ENCODE measurements at places on chromosomes 1 and 21.

DNA sequence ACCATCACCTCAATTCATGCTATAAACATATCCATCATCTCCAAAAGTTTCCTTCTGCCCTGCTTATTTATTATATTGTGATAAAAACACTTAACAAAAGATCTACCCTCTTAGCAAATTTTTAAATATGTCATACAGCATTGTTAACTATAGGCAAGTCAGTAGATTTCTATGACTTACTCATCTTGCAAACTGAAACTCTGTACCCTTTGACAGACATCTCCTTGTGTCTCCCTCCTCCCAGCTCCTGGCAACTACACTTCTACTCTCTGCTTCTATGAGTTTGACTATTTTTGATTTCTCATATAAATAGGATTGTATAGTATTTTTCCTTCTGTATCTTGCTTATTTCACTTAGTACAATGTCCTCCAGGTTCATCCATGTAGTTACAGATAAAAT, 174.8 kb downstream of the TNFSF18 start:
- no peak for DNase-seq

DNA sequence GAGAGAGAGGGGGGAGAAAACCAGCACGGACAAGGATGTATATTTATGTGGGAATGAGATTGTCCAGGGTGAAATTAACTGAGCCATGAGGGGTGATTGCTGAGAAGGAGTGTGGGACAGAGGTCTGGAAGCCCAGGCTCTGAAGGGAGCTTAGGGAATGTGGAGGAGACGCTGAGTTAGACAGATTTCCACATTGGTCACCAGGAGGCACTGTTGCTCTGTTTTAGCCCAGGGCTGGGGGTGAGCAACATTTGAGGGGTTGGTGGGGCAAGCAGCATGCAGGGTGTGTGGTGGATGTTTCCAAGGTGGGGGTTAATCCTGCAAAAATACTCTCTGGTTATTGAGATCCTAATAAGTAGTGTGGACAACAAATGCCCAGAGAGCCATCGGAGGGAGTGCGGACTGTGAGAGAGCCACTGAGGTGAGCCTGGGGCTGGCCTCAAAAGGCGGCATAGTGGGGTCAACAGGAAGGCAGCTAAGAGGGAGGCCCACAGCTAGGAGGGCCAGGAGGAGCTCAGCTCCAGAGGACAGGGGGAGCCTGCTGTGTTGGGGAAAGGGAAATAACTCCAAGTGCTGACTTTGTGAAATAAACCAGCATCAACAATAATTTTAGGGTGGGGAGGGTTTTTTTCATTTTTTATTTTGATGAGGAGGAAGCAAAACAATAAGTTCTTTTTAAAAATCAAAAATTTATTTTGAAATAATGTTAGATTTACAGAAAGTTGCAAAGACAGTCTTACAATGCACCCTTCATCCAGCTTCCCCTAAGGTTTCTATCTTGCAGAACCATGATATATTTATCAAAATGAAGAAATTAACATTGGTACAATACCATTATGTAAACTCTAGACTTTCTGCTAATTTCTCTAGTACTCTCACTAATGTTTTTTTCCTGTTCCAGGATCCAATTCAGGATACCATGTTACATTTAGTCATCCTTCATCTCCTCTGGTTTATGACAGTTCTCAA, 82.8 kb upstream of the CD34 start:
- DNase-seq, result peak; percentile 16

DNA sequence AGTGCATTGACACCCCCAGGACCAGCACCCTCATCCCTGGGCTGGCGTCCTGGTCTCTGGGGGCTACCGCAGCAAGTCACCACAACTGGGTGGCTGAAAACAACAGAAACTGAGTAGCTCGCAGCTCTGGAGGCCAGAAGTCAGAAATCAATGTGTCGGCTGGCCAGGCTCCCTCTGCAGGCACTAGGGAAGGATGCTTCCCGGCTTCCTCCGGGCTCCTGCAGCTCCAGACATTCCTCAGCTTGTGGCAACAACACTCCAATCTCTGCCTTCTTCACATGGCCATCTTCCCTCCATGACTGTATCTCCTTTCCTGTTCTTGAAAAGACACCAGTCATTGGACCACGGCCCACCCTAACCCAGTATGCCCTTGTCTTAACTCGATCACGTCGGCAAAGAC, 224.2 kb downstream of the NPHP4 start:
- no peak for DNase-seq

DNA sequence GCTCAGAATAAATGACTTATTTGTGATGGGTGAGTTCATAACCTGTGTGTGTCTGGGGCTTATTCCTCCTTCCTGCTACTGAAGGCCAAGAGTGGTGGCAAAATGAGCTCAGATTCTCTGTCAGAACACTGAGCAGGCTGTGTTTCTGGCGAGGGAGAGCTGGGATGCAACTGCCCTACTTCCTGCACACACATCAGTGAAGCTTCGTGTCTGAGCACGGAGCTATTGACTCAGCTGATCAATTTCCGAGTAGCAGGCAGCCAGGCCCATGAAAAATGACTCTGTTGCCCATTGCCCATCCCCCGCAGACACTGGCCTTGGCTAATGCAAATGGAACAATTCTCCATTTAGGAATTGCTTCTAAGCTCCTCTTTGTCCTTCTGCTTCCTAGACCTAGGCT, 27.7 kb downstream of the TNR start:
- no peak for DNase-seq

- DNase-seq, result no peak
These were observed 65.7 kb downstream of the TLR5 start for GRCh38 chr1:223077247-223077833.

DNA sequence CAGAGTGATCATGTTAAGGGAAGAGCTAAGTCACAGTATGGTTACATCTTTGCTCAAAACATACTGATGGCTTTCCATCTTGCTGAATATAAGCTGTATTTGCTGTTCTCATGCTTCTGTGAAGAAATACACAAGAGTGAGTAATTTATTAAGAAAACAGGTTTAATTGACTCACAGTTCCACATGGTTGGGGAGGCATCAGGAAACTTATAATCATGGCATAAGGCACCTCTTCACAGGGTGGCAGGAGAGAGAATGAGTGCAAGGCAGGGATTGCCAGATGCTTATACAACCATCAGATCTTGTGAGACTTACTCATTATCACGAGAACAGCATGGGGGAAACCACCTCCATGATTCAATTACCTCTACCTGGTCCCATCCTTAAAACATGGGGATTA, 24.4 kb upstream of the RGS5 start:
- DNase-seq, result no peak

GRCh38 chr1:61836649-61837048, 94.4 kb downstream of the PATJ start:
- no peak for DNase-seq

DNA sequence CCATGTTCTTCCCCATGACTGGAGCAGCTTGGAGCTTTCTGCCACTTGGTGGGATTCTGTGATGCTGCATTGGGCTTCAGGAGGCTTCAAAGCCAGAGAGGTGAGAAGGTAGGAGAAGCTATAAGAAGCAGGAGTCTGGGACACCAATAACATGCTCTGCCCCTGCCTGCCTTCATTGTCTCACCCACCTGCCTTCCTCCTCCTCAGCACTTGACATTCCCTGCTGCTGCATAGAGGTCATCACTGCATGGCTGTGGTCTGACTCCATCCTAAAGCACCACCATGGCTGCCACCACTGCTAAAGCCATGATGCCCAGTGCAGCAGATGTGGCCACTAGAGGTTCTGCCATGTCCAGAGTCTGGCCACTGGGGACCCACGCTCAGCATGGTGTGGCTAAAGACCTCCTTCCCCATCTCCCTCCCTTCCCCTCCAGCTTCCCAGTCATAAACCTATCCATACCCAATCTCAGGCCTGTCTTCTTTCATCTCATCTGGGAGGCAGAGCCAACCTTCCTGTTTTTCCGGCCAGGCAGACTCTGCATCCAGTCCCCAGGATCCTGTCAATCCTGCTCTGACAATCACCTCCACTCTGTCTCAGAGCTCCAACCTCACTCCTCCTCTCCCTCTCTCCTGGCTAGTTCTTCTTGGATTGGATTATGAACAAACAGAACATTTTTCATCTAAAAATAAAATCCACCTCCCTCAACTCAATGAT, 285.1 kb upstream of the POU3F1 start:
- DNase-seq, result no peak

GRCh38 chr1:100364697-100365096, 12.4 kb downstream of the CDC14A start:
- no peak for DNase-seq

DNA sequence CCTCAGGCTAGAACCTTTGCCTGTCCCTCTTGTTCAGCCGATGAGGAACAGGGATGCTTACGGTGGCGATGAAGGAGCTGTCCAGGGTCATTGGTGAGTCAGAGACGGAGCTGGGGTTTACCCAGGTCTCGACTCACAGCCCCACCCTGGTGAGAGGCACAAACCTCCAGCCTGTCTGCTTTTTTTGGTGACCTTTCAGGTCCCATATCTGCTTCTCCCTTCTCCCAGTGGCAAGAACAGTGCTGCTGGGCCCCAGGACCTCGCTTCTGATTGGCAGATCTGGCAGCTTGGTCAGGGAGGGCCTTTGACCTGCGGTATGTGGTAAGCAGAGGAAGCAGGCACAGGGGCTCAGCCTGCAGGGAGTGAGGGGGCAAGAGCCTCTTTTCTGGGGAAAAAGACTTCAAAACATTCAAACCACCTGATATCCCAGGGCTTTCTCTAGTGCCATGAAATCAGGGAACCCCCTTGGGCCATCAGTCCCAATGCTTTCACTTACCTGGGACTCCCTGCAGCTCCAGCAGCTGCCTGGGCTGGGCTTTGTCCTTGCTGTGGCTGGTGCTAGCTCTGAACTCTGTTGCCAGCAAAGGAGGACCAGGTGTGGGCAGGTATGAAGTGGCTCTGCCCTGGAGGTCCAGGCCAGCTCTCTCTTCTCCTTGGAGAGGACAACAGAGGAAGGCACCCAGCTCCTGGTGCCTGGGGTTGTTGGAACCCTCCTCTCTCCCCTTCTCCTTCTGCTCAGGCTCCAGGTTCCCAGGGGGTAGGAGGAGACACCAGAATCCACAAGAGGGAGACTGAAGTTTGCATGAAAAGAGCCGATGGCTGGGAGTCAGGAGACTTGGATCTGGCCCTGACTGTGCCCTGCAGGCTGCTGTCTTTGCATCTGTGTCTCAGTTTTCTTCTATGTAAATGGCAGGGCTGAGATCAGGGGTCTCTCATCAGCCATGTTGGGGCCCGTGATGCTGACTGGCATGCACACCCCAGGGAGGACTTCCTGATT, 41.4 kb downstream of the TRIM62 start:
- no peak for DNase-seq

- no peak for DNase-seq
These were observed 25.6 kb upstream of the IER5 start for GRCh38 chr1:181062836-181063428.

GRCh38 chr1:31657972-31658510, 13.4 kb upstream of the PEF1 start:
- DNase-seq, result no peak

DNA sequence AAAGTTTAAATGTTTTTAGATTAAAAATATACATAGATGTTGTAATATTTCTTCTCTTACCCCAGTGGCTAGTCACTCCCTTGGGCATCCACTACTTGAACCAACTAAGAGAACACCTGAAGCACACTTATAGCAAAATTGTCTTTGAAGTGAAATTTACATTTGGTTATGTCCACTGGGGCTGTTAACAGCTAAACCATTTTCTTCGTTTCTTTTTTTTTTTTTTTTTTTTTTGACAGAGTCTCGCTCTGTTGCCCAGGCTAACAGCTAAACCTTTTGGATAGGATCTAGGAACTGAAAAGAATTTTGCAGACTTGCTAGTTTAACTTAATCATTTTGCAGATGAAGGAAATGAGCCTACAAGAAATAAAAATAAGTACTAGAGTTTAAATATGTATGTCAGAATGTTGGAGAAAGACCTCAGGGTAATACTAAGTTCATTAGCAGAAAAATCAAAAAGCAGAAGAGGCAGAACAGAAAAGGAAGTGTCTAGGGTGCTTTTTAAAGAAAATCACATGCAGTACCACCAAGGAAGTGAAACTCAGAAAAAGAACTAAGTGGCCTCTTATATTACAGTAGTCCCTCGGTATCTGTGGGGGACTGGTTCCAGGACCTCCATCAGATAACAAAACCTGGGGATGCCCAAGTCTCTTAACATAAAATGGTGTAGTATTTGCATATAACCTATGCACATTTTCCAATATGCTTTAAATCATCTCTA, 11.8 kb downstream of the DRAM2 start:
- DNase-seq, result no peak

- no peak for DNase-seq
These were observed 16.4 kb upstream of the USP25 start for GRCh38 chr21:15713412-15713811.

DNA sequence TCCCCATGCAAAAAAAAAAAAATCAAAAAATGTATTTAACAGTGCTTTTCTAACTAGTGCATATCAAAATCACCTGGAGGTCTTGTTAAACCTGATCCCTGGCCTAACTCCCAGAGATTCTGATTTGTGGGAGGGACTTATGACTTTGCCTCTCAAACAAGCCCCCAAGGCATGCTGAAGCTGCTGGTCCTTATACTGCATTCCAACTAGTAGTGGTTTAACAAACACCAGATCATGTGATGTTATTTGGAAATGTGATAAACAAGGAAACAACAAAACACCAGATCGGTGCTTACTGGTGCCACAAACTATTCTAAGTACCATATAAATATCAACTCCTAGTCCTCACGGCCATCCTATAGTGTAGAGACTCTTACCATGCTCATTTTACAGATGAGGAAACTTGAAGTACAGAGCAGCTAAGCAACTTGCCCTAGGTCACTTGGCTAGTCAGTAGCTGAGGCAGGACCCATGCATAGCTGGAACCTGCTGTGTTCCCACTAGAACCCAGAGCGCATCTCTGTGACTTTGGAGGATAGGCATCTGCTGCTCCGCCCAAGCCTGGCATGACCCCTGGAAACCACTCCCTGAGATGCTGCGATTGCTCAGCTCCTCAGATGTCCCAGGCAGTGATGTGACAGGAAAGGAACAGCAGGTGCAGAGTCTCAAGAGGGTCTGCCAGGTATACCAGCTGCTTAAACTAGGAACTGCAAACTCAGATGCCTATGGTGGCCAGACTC, 38.1 kb downstream of the SOX13 start:
- DNase-seq, result no peak

GRCh38 chr1:17471393-17471792, 31.9 kb upstream of the RCC2 start:
- no peak for DNase-seq

- DNase-seq, result no peak
These were observed 84.2 kb downstream of the NDUFS5 start for GRCh38 chr1:39110325-39110851.

DNA sequence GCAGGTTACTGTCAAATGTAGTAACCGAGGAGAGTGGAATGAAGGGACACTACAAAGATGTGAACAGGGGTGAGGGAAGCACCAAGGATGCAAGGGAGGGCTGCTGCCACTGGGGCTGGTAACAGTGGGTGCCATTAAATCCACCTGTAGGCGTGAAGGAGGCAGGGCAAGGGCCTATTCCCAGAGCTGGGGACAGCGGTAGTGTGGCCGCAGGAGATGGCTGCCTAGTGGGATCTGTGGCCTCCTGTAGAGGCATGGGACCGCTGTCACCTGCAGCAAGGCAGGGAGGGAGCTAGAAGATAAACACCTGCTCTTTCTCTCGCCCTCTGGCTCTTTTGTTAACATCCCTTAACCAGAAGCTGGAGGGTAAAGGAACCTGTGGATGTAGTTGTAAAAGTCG, 80.5 kb upstream of the CNIH3 start:
- DNase-seq, result no peak

GRCh38 chr1:21674957-21675356, 5.8 kb upstream of the RAP1GAP start:
- no peak for DNase-seq

- no peak for DNase-seq
These were observed 252.3 kb upstream of the TMPRSS15 start for GRCh38 chr21:18655931-18656330.

- DNase-seq, result no peak
These were observed 82.0 kb upstream of the GCLM start for GRCh38 chr1:93991271-93991670.

GRCh38 chr1:242470774-242471173, 53.7 kb downstream of the PLD5 start:
- no peak for DNase-seq
